Left lung (tissue), 14 donors: ENCODE measurements at places on chromosomes 16 and 17. TPM values are rescaled to one million over a fixed set of nuclear protein-coding genes. Genes with fewer than 3 reads are reported as not detected.

CHAD gene
- total RNA-seq, result 0.21 TPM

HS3ST3B1 gene
- total RNA-seq, result 2.9 TPM

CD300H gene
- not detected for total RNA-seq

HBZ gene
- not detected for total RNA-seq

TEX19 gene
- not detected for total RNA-seq

FN3KRP gene
- 24.7 TPM for total RNA-seq

CLEC19A gene
- 0.39 TPM for total RNA-seq

CDT1 gene
- total RNA-seq, result 9.3 TPM

TNFRSF12A gene
- total RNA-seq, result 118 TPM

TAF1C gene
- total RNA-seq, result 49.2 TPM

KRTAP9-7 gene
- total RNA-seq, result not detected

- no peak for DNase-seq
Observed at GRCh38 chr17:14510136-14510535, 209.3 kb downstream of the HS3ST3B1 start.

- no peak for DNase-seq
Observed at GRCh38 chr16:56332464-56333079, 92.8 kb downstream of the AMFR start.

DNA sequence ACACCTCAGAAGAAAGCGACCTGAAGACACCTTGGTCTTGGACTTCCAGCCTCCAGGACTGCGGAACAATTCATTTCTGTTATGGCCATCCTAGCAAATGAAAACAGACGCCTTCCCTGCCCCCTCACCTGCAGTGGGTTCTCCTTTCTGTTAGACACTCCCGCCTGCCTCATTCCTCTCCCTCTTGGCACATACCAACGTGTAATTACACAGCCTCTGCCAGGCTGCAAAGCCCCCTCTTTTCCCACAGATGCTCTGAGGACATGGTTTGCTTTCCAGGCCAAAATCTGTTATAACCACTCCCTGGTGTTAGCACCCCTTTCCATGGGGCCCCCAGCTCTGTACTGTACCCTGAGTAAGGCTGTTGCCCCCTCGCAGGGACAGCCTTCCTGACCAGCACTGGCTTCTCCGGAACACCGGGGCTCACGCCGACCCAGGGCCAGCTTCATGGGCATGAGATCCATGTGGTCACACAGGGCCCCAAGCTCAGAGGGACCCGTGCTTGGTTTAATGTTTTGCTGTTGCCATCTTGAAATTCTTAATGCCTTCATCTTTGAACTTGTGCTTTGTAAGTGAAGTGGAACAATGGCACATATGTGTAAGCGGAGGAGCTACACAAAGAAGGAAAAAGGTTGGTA lies 64.1 kb downstream of the SDK2 start:
- DNase-seq, result no peak

DNA sequence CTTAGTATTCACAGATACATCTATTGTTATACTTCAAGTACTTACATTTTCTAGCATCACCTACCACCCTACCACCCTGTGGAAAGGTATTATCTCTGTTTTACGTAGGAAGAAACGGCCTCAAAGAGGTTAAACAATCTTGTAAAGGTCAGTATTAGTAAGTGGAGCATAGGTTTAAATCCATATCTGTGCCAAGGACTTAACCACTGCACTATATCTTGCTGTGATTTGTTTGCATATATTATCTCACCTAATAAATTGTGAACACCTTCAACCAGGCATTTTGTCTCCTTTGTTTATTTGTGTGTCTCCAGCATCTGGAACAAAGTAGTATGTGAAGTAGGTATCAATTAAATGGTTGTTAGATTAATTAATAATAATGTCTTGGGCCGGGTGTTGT lies 27.3 kb downstream of the IGF2BP1 start:
- no peak for DNase-seq

DNA sequence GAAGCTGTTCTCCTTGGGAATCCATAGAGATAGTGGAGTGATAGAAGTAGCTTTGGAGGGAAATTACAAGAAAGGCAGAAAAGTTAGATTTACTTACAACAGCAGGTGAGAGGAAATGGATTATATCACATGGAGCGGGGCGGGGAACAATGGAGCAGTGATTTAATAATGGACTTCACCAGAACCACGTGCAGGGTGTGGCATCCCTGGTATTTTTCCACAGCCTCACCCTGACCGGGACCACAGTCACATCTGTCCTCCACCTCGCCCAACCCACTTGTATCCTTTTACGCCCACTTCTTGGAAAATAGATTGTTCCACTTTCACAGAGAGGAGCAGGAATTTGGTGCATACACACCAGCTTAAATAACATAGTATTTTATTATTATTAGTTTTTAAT lies 15.9 kb upstream of the CYB5B start:
- no peak for DNase-seq

GRCh38 chr16:55126456-55126855 lies 195.8 kb downstream of the IRX5 start:
- no peak for DNase-seq

DNA sequence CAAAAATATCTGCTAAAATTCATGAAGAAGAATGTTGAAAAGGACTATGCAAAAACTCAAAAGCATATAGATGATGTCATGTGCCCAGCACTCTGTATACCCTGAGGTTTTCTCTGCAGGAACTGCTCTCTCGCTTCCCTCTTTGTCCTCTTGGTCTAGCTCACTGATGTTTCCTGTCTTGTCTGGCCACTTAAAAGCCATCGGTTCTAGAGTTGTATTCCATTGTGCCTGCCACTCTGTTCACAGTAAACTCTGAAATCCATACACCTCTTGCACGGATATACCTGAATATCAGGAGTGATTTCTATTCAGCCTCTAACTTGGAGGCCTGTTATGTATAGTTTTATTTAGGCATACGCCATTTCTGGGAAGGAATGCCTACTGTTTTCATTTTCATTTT lies 101.0 kb upstream of the CNTNAP4 start:
- no peak for DNase-seq

GRCh38 chr16:24332582-24333090 lies 76.5 kb downstream of the CACNG3 start:
- DNase-seq, result no peak

DNA sequence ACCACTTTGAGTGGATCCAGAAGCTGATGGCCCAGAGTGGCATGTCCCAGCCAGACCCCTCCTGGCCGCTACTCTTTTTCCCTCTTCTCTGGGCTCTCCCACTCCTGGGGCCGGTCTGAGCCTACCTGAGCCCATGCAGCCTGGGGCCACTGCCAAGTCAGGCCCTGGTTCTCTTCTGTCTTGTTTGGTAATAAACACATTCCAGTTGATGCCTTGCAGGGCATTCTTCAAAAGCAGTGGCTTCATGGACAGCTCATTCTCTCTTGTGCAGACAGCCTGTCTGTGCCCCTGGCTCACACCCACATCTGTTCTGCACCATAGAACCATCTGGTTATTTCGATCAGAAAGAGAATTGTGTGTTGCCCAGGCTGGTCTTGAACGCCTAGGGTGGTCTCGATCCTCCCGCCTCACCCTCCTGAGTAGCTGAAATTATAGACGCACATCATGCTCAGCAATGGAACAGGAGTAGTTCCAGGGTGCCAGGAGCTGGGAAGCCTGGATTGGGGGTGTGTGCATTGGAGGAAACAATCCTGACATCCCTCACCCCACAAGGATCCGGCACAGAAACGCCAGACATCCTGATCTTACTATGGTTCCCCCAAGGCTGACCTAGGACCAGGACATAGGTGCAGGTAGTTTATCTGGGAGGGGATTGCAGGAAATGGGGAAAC lies 4.6 kb downstream of the PRSS21 start:
- no peak for DNase-seq

GRCh38 chr17:60156746-60157145 lies 7.0 kb downstream of the CA4 start:
- DNase-seq, result no peak

DNA sequence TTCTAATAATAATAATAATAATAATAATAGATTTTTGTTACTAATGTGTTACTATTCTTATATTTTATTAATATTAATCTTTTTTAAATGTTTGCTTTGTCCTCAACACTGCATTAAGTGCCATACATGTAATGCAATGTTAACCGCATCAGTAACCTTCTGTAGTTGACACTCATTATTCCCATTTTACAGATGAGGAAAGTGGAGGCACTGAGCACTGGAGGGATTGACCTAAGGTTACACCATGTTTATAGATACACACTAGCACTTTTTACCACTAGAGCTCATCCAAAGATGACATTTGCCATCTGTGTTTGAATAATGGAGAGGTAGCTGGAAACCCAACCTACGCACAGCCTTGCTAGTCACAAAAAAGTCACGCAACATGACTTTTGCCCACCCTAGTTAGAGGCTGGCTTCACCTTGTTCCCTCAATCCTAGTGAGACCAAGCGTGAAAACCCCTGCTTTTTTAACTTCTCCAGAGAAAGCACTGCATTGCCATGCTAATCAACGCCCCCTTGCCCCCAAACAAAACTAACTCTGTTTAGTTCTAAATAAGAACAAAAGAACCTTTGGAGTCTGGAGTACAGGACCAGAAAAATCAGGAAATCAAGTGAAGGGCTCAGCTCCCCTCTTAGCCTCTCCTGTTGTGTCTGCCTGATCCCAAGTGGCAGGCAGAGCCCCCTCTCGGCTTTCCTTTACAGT lies 2.3 kb downstream of the ARSG start:
- DNase-seq, result no peak

- DNase-seq, result no peak
Observed at GRCh38 chr17:75755990-75756389, 9.0 kb downstream of the GALK1 start.

GRCh38 chr16:1057252-1057932 lies 15.2 kb upstream of the SSTR5 start:
- DNase-seq, result no peak

- peak; percentile 83 for DNase-seq
Observed at GRCh38 chr16:1493746-1494094, 560 bp downstream of the TELO2 start.

GRCh38 chr16:88634141-88634993 lies 4.0 kb upstream of the IL17C start:
- DNase-seq, result peak; percentile 62

- DNase-seq, result no peak
Observed at GRCh38 chr16:82091241-82091640, 56.2 kb downstream of the HSD17B2 start.

GRCh38 chr16:56617212-56618085 lies 8.1 kb upstream of the MT1E start:
- DNase-seq, result peak; percentile 79

DNA sequence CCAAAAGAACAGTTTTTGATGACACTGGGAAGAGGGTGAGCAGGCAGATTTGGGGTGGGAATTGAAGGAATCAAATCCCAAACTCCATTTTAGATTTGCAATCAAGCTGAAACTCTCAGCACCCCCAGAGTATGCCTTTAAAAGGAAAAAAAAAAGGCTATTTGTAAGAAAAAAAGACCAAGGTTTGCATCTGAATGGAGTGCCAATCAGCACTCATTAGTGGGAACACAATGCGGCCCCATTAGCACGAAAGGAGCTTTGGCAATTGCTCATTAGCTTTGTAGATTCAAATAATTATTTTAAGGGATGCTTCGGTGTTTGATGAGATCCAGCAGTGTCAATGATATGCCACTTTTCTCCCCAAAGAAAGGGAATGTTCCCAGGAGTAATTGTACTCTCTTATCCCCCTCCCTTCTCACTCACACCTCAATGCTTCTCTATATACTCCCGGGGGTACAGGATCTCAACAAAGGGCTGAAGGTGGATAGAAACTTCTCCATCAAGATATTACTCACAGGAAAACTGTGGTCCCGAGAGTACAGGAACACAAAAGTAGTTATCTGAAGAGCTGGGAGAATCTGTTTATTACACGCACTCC lies 32.2 kb downstream of the CHP2 start:
- no peak for DNase-seq

DNA sequence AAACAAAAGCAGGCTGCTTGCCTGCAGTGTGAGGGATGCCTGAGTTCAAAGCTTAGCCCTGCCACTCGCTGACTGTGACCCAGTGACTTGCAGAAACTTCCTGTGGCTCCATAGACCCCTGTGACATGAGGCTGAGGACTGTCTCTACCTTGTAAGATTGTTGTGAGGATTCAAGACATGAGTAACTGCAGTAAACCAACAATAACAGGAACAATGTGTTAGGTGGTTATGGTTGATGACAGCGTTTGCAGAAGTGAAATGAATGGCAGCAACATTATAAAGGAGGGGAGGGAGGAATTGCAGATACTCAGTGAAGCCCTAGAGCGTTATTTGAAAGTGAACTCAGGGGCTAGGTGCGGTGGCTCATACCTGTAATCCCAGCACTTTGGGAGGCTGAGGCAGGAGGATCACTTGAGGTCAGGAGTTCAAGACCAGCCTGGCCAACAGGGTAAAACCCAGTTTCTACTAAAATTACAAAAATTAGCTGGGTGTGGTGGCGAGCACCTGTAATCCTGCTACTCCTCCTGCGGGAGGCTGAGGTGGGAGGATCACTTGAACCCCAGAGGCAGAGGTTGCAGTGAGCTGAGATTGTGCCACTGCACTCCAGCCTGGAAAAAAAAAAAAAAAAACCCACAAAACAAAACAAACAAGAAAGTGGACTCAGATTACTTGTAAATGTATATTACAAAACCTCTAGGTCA lies 33.5 kb upstream of the EMP2 start:
- no peak for DNase-seq

GRCh38 chr17:9987779-9988585 lies 82.9 kb upstream of the RCVRN start:
- DNase-seq, result no peak

DNA sequence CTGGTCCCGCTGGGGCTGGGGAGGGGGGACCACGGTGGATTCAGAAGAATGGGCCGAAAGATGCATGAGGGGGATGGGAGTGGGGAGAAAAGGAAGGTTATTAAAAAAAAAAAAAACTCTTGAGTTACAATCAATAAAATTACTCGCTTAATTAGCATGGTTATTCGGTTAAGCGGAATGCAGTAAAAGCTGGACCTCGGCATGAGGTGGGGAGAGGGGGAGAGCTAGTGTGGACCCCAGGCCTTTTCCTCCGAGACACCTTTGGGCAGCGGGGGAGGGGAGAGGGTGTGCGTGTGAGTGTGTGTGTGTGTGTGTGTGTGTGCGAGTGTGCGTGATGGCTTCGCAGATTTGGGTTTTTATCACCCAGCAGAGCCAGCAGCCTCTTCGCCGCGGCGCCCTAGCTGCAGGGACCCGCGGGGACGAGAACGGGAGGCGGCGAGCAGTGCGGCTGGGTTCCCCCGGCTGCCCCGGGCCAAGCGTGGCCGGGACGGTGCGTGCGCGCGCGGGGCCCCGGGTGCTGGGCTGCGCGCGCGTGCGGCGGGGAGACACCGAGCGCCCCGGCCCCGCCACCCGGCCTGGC lies 3.7 kb downstream of the BAHCC1 start:
- no peak for DNase-seq
